Suprapubic skin (tissue), 4 donors: ENCODE measurements at places on chromosomes 4 and X.

GRCh38 chrX:2311501-2311900, 189.3 kb downstream of the DHRSX start:
- DNase-seq, result no peak
- no peak overlapping the region for H3K4me3 ChIP-seq
- no peaks in the 10 kb centered on the region for H3K4me1 ChIP-seq
- no peaks in the 10 kb centered on the region for H3K36me3 ChIP-seq

GRCh38 chr4:163344147-163345125, 744 bp downstream of the NPY5R start:
- DNase-seq, result peak; percentile 60
- H3K4me3 ChIP-seq, result peak overlapping the region; percentile 56
- peak overlapping the region; percentile 50 for H3K27ac ChIP-seq
- H3K36me3 ChIP-seq, result no peaks in the 10 kb centered on the region
- H3K27me3 ChIP-seq, result peaks cover 46% of the 10 kb centered on the region

DNA sequence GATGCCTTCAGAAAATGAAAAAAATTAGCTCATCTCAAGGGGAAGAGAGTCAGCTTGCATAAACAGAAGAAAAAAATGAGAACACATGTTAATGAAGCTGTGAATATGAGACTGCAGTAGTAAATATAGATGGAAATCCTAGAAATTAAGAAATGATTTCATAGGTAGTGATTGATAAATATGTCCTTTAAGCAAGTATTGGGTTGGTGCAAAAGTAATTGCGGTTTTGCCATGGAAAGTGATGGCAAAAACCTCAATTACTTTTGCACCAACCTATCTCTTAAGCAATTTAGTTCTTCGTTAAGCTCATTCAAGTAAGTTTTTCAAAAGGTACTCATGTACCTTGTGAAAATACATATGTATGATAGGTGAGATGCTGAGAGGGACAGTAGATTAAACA, 400.9 kb downstream of the SH2D1A start:
- H3K27ac ChIP-seq, result no peak overlapping the region
- no peaks in the 10 kb centered on the region for H3K27me3 ChIP-seq
- no peaks in the 10 kb centered on the region for H3K36me3 ChIP-seq

DNA sequence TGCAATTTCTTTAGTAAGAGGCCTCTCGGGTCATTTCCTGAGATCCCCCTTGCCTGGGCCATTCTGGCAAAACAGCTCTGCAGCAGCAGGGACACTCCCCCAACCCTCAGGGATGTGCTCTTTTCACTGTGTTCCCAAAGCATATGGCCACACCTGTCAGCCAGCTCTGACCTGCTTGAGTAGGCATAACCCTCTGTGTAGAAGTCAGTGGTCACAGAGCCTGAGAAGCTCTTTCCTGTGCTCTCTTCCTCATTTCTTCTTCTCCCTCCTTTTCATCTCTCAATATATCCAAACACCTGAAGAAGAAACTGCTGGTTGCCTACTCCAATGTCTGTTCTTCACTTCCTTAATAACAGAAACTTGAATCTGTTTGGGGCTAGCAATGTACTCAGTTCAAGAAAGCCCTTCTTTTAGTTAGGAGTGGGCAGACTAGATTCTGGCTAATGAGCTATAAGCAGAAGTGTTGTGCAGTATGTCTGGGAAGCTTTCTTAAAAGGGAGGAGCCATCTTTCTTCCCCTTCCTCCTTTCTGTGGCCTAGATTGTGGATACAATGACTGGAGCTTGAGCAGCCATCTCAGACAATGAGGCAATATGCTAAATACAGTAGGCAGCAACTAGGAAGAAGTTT, 73.3 kb downstream of the PRPS1 start:
- H3K27ac ChIP-seq, result peak overlapping the region; percentile 82
- peaks cover 24% of the 10 kb centered on the region for H3K4me1 ChIP-seq
- no peak overlapping the region for H3K4me3 ChIP-seq
- DNase-seq, result no peak

GRCh38 chrX:74280759-74281158, 23.2 kb upstream of the ZCCHC13 start:
- no peaks in the 10 kb centered on the region for H3K4me1 ChIP-seq
- H3K4me3 ChIP-seq, result no peak overlapping the region
- DNase-seq, result no peak
- no peaks in the 10 kb centered on the region for H3K27me3 ChIP-seq
- H3K36me3 ChIP-seq, result peaks cover 46% of the 10 kb centered on the region
- no peak overlapping the region for H3K27ac ChIP-seq

- no peaks in the 10 kb centered on the region for H3K27me3 ChIP-seq
- no peak for DNase-seq
- no peaks in the 10 kb centered on the region for H3K4me1 ChIP-seq
- no peak overlapping the region for H3K27ac ChIP-seq
Measured at GRCh38 chr4:129822701-129823100, 726.7 kb downstream of the C4orf33 start.

DNA sequence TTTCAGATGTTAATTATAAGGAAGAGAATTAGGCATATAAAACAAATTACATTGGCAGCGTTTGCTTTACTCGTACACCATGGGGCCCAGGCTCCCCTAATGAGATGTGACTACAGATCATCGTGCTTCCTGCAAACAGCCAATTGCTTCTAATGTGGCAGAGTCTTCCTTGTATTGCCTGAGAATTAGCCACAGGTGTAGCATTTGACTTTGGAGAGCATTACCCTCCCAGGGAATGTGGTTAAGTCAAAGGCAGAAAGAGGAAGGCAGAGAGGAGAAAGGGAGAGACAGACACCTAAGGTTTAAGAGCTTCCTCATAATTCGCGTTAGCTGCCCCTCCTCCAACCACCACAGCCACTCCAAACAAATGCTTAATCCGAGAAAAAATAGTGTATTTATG, 97.0 kb downstream of the MID1IP1 start:
- no peak for DNase-seq
- no peaks in the 10 kb centered on the region for H3K27me3 ChIP-seq
- no peak overlapping the region for H3K4me3 ChIP-seq
- no peaks in the 10 kb centered on the region for H3K4me1 ChIP-seq
- no peak overlapping the region for H3K27ac ChIP-seq
